ENCODE measurements at places on chromosomes 3 and 15.

DNA sequence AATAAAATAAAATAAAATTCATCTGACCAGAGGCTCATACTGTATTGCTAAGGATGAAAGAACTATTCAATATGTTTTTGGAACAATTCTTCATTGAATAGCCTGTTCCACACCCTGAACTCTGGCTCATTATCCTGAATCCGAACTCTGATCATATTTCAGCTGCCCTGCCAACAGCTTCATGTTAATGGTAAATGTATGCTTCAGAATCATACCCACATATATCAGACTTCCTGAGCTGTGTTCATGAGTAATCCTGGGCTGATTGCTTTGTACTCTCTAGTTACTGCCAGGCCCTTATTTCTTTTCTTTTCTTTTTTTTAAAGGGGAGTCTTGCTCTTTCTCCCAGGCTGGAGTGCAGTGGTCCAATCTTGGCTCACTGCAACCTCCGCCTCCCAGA is 11.8 kb downstream of the INO80 start:
- DNase-seq, result no peak

DNA sequence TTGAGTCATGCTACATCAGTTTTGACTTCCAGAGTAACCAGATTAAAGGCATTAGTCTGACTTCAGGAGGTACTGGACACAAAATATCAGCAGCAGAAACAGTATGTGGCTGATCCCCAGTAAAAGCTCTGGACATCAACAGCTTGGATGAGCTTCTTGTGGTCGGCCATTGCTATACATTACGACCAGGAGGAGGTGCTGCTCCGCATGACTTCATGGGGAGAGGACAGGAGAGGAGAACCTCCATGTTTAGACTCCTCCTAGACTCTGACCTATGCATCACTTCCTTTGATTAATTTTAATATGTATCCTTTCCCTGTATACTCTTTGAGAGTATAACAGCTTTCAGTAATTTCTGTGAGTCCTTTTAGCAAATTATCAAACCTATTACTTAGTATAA is 285.6 kb upstream of the ARHGEF26 start:
- no peak for DNase-seq

DNA sequence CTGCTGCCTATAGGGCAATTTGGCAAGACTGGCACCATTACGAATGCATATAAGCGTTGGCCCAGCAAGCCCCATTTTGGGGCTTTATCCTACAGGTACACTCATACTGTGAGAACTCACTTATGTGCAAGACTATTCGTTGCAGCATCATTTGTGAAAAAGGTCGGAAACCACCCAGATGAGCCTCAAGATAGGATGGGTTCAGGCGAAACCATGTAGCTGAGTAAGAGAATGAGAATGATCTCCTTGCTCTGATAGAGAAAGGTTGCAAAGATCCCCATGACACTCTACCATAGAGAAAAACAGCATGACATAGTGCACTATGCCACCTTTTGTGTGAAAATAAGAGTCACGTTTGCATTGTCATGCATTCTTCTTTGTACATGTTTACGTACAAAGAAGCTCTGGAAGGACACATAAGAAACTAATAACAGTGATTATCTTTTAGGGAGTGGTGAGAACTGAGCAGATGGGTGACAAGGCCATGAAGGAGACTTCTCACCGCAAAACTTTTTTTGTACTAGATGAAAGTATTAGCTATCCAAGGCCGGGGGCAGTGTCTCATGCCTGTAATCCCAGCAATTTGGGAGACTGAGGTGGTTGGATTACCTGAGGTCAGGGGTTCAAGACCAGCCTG is 50.0 kb downstream of the RHCG start:
- DNase-seq, result no peak

GRCh38 chr3:155391104-155391503 is 97.6 kb upstream of the STRIT1 start:
- no peak for DNase-seq

GRCh38 chr3:9180764-9181117 is 68.7 kb downstream of the SRGAP3 start:
- DNase-seq, result no peak

DNA sequence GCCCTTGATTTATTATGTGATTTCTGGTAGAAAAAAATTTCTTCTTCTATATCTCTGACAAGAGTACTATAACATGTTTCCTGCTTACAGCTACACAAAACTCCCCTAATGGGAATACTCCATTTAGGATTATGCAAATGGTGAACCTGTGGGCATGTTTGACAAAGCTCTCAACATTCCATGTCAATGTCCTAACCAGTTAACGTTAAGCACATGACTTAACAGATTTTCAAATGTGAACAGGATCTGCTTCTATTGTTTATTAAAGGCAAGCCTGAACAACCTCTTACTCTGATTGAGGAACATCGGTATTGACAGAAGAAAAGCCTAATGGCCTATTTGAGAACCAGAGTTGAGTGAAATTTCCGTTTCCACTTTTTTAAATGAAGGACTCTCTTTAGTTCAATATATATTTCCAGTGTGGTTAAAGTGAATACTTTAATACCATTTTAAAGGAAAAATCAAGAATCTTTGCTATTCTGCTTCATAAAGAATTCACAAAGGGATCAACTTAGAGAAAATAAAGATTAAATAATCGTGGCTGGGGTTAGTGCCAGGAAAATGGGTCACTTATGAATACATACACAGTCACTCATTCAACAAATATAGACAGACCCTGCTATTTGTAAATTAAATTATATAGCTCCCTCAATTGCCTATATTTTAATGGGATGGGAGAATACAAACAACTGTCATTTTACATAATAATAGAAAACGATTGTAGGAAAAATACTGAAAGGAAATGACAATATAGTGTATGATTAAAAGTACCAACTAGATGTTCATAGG is 300.3 kb upstream of the CBLB start:
- DNase-seq, result no peak

DNA sequence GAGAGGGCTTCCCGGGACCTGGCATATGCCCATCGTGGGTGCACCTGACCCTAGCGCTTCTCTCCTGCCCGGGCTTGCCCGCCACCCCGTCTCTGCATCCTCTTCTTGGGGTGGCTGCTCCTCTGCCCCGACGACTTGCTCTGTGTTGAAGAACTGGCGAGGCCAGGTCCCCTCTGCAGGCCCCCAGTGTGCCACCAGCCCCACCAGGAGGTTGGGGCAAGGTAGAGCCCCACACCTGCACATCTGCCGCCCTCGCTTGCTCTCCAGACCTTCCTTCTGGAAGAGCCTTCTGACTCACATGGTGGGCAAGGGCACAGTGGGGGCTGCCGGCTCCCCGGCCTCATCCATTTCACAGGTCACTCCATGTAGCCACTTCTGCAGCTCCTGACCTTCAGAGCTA is 84.3 kb downstream of the FBLN2 start:
- DNase-seq, result no peak

GRCh38 chr3:72275331-72275751 is 490.4 kb upstream of the PROK2 start:
- DNase-seq, result no peak

GRCh38 chr3:51662456-51662855 is 8.6 kb upstream of the TEX264 start:
- no peak for DNase-seq

GRCh38 chr15:99928429-99928981 is 195.3 kb upstream of the LYSMD4 start:
- peak; percentile 49 for DNase-seq

GRCh38 chr15:44215594-44215993 is 20.5 kb upstream of the FRMD5 start:
- DNase-seq, result peak; percentile 39

GRCh38 chr3:169627073-169627472 is 36.4 kb downstream of the MECOM start:
- DNase-seq, result no peak

DNA sequence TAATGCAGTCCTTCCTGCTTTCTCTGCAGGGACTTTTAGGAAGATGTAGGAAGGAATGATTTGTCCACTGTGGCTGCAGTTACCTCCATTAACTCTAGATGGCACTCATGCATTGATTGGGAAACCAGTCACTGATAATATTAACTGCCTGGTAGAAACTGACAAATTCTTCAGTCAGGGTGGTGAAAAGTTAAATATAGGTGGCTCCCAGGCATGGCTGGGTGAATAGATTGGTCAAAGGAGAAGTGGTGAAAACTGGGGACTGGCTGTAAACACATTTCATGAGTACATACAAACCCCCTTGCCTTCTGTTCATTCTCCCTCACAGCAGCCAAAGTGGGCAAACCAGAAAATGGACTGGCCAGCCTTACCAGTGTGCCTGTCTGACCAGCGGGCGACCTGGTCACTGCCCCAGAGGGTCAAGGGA is 333.4 kb downstream of the THSD4 start:
- DNase-seq, result peak; percentile 66

- DNase-seq, result no peak
Observed at GRCh38 chr3:190616637-190617036, 102.8 kb downstream of the IL1RAP start.

DNA sequence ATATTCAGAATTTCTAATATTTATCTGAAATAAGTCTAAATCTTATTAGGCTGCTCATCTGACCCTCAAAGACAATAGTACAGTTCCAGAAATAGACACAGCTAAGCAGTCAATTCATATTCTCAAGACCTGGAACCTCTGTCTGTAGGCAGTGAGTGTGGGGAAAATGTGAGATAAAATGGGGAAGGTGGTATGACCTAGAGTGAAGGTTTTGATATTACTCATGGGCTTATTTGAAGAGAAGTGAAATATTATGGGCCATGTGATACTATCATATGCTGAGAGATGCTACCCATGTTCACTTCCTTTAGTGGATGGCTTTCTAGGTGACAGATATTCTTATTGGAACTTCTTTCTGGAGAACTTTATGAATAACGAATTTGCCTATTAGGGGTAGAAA is 33.5 kb downstream of the TGFBR2 start:
- DNase-seq, result no peak

GRCh38 chr3:57001356-57001755 is 59.1 kb upstream of the SPATA12 start:
- DNase-seq, result no peak

GRCh38 chr3:3675801-3676200 is 123.4 kb upstream of the LRRN1 start:
- DNase-seq, result no peak

DNA sequence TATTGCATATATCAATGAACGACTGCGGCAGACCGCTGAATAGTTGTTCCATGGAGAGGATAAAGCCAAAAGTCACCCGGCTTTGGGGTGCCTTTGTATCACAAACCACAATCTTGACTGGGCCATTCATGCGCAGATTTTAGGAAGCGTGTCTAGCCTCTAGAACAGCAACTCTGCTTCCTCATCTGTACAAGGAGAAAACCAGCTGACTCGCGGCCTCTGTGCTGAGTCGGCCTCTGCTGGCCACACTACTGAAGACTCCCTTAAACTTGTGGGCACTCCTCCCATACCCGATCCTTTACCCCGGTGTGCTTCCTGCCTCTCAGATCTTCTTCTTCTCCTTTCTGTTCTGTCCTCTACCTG is 872 bp downstream of the DLEC1 start:
- no peak for DNase-seq

- peak; percentile 9 for DNase-seq
Observed at GRCh38 chr3:481680-482079, 285.1 kb downstream of the CHL1 start.

DNA sequence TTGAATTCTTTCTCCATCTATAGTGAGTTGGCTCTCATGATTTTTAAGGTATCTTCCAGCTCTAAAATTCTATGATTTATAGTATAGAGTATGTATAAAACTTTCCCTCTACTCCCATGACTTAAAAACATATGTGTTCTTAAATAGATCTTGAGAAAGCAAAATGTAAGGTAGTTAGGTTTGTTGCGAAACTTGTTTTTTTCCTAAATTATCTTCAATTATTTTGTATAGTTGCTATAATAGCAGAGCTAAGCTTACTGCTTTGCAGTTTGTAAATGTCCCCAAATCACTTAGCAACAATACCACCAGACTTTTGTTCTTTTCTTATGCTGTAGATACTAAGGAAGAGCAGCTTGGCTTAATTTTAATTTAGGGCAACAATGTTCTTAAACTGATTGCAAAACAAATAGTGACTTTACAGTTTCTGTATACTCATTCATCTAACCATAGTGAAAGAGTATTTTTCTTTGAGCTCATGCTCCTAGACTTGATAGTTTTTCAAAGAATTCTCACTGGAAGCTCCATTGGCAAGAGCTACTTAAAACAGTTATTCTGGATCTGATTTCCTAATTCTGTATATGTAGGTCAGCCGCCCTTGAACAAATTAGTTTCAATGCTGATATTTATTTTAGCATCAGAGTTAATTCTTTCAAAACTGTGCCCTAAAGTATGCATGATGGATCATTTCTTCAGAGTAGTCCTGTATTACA is 61.2 kb downstream of the LYSMD4 start:
- DNase-seq, result no peak

DNA sequence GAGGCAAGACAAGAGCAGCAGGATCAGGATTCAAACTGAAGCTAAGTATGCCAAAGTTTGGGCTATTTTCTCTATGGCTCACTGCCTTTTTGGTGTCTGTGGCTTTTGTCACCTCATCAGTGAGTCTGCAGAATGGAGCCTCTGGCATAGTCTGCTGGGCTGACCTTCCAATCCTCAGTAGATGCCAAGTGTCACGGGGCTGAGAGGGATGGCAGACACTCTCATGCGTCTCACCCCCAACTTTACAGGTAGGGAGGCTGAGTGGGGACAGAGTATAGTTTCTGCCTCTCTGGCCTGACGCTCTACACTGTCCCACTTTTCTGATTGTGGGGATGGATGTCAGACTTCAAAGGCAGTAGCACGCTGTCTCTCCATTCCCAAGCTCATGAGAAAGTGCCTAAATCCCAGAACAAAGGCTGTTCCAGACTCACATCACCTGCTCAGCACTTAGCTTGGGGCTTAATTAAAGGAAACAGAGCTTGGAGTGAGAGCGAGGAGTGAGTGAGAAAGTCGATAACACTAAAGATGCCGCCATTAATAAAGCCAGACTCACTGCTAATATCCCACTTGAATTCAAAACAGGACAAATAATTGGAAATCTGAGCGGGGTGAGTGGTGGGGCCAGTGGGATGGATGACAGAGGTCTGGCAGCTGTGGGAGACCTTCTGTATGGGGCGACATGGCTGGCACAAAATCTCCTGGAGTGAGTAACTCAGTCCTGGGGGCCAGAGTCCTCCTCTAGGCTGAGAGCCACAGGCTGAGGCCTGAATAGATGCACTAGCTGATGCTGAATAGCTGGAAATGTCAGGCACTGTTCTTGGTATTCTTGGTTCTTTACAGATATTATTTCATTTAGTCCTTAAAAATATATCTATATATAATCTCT is 78.4 kb upstream of the MRPS22 start:
- no peak for DNase-seq

DNA sequence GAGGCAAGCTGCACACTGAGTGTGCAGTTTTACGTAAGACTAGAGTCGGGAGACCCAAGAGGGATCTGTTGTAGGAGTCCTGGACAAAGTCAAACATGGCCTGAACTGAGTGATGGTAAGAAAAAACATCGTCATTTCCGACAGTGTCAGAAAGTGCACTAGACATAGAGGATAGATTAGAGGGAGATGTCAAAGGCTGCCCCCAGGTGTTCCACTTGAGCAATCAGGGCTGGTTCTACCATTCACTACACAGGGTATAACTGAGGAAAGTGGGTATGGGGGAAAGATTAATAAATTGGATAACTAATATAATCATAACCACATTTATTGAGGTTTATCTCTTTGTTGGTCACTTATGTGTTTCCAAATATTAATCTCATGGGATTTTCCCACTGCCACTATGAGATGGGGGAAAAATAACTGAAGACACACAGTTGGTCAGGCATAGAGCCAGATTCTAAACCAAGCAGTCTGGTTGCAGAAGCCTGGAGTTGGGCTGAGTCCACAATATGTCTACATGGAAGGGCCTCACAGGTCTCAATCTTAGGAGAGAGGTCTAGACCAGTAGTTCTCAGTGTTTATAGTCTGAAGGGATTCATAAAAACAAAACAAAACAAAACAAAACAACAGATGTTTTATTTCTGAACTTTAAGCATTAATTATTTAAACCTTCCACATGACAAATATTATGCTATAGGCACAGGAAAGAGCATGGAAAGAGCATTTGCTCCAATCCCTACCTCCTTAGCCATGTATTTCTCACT is 766.5 kb downstream of the NTRK3 start:
- no peak for DNase-seq
